B cell (primary cell): ENCODE measurements at places on chromosomes 2 and 18. TPM values are rescaled to one million over a fixed set of nuclear protein-coding genes. Genes with fewer than 3 reads are reported as not detected.

DNA sequence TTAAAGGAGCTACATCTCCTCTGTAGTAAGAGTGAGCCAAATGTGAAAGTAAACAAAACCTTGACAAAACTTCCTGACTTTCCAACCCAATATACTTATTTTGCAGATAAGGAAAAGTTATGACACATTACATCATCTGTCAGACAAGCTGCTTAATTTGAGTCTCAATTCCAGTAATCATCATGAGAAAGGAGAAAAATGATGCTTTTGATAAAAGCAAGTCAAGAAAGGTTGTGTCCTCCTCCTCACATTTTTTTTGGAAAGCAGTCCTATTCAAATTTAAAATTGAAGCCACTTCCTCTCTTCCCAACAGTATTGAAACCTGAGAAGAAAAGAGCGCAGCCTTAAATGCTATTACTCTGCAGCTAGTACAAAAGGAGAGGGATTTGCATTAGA is 519.6 kb downstream of the LRP1B start:
- no peak for DNase-seq

DNA sequence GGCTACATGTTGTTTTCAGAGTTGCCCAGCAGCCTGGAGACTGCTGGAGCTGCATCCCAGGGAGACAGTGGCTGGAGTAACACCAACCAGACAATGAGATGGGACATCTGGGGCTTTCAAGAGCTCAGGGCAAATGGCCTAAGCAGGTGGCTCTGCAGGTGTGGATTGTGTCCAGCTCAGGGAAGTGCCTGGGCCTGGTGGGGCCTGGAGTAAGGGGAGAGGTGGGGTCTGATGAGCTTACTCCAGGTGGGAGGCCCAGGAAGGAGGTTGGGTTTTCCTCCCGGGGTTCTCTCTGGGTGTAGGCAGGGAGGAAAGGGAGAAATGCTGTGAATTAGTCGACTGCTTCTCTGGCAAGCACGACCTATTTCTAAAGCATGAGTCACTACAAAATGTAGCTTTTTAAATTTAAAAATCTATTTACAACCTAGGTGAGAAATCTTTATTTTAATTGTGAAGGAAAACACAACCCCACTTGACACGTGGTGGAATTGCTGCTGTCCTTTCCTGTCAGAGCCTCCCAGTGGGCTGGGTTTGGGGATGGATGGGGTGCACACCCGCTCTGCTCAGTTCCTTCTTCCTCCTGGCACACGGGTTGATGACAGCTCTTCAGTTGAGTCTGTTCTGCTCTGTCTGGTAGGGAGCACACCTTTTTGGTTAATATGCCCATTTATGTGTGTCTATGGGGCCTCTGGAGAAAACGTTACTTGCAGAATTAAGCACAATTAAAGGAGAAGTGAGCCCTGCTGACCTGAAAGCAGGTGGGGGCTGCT is 81.6 kb downstream of the SH3RF3 start:
- DNase-seq: no peak

- peak; percentile 68 for DNase-seq
These were observed 73.9 kb upstream of the TTC27 start for GRCh38 chr2:32553829-32554432.

- peak; percentile 49 for DNase-seq
These were observed 78.2 kb downstream of the TCF4 start for GRCh38 chr18:55509631-55510324.

GRCh38 chr2:74316627-74317295 is 26.5 kb downstream of the SLC4A5 start:
- no peak for DNase-seq

DNA sequence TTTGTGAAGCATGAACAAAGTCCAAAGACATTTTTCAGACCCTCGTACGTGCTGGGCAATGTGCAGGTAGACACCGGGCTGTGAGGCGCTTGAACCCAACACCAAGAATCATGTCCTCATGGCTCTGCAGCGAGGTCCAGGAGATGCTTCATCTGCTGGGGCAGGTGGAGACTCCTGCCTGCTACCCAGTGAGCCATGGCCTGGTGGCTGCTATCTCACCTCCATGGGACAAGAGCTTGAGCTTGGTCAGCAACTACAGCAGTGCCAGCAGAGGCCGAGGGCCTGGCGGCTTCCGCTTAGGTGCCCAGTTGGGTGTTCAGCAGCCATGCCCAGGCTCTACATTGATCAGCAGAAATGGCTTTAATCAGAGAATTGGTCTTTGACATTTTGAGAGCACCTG is 281.0 kb upstream of the HS6ST1 start:
- no peak for DNase-seq

DNA sequence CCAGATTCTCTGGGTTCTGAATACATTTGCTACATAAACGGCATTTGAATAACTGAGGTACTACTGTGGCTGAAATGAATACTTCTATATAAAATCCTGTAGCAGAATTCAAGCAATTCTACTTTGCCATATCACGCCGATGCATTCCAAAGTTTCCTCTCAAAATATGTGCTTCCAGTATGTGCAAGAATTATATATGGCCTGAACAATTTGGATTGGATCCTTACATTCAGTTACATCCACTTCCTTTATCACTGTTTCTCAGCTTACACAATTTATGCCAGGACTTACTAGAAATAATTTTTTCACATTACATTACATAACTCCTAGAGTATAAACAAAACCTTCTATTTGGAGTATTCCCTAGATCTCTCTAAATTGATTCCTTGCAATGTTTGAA is 46.3 kb upstream of the STAT4 start:
- DNase-seq: no peak

DNA sequence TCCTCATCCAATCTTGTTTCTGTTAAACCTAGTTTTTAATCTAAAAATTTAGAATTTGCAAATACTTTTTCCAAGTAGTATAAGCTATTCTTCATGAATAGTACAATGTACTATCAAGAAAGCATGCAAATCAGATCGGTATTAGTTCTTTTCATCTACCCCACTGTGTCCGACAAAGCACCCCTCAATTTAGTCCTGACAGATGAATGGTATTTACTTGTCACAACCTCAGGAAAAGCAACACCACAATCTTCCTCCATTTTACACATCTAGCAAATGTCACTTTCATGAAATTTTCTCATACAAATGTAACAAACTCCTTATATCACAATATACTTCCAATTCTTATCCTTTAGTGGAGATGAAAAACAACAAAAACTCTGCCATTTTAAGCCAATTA is 163.8 kb downstream of the PDE11A start:
- DNase-seq: no peak

DNA sequence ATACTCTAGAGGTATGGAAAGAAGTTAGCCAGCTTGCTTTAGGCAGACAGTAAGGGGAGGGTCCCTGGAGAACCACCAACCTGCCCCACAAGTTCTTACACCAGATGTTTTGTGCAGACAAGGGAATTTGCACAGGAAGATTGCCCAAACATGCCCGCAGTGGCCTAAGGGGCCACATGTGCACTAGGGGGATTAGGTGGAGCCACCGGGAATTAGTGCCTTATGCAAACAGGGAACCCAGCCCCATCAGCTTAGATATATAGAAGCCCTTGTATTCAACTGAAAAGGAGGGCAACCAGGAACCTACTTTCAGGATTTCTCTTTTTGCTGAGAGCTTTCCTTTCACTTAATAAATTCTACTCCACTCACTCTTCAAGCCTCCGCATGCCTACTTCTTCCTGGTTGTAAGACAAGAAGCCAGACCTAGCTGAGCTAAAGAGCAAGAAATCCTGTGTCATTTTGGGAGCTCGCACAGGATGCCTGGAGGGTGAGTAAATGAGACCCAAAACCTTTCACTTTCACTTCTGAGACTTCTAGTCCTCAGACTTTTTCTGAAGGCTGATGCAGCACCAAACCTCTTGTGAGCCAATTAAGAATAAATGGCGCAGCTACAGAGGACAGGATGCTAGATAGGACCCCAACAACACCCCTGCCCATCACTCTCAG is 146.3 kb downstream of the GCA start:
- DNase-seq: no peak

- DNase-seq: no peak
These were observed 8.9 kb downstream of the DIS3L2 start for GRCh38 chr2:231970461-231970860.

- DNase-seq: no peak
These were observed 29.8 kb downstream of the TSPYL6 start for GRCh38 chr2:54226260-54226659.

GRCh38 chr2:232891621-232892071 is 21.6 kb downstream of the SNORC start:
- no peak for DNase-seq

- DNase-seq: no peak
These were observed 130.0 kb downstream of the FIGN start for GRCh38 chr2:163605779-163606178.

GRCh38 chr2:20509770-20510490 is 63.1 kb downstream of the RHOB start:
- no peak for DNase-seq

GRCh38 chr2:2057125-2057721 is 273.9 kb downstream of the MYT1L start:
- peak; percentile 15 for DNase-seq

- DNase-seq: no peak
These were observed 31.1 kb downstream of the SPATS2L start for GRCh38 chr2:200337621-200338020.

- DNase-seq: no peak
These were observed 6.4 kb upstream of the SFTPB start for GRCh38 chr2:85674417-85674816.

DNA sequence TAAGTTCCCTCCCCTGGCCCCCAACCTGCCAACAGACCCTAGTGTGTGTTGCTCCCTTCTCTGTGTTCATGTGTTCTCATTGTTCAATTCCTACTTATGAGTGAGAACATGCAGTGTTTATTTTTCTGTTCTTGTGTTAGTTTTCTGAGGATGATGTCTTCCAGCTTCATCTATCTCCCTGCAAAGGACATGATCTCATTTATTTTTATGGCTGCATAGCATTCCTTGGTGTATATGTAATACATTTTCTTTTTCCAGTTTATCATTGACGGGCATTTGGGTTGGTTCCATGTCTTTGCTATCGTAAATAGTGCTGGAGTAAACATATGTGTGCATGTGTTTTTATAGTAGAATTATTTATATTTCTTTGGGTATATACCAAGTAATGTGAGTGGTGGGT is 602.2 kb downstream of the DSC3 start:
- no peak for DNase-seq

GRCh38 chr2:66461664-66462500 is 27.0 kb downstream of the MEIS1 start:
- no peak for DNase-seq

DNA sequence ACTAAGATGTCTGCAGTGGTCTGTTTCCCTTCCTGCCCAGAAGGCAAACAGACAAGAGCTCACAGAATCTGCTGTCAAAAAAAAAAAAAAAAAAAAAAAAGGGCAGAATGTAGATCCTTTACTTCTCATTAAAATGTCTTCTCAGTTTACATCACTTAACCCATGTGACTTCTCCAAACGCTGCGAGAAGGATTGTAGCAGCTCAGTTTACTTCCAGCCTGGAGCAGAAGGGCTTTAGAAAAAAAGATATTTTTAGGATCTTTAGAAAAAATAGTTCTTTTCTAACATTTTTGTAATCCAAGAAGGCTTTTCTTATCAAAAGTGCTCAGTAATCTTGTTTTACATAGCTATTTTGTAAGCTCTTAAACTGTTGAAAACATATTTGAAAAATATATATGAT is 425.4 kb downstream of the CNTNAP5 start:
- no peak for DNase-seq

DNA sequence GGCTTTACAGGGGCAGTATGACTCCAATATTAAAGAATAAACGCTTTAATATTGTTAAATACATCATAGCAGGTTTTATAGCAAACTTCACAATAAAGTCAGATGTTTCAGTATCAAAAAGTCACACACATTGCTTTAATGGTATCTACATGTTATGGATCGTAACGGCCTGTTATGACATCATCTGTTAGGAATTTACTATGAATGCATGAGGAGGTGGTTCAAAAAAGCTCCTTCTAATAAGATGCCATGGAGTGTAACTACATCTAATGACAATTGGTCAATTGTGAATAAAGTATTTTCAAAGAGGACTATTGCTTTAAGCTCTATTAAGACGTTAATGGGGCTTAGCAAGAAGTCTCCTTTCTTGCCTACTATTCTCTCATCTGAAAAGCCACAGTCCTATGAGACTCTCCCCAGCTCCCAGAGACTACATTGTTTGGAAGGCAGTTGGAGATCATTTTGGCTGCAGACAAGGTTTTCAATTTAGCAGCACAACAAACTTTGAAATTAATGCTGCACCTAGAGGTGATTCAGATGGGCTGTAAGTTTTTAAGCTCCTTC is 300.7 kb upstream of the MEIS1 start:
- no peak for DNase-seq

- DNase-seq: no peak
These were observed 24.4 kb upstream of the SLC4A10 start for GRCh38 chr2:161599842-161600241.

DNA sequence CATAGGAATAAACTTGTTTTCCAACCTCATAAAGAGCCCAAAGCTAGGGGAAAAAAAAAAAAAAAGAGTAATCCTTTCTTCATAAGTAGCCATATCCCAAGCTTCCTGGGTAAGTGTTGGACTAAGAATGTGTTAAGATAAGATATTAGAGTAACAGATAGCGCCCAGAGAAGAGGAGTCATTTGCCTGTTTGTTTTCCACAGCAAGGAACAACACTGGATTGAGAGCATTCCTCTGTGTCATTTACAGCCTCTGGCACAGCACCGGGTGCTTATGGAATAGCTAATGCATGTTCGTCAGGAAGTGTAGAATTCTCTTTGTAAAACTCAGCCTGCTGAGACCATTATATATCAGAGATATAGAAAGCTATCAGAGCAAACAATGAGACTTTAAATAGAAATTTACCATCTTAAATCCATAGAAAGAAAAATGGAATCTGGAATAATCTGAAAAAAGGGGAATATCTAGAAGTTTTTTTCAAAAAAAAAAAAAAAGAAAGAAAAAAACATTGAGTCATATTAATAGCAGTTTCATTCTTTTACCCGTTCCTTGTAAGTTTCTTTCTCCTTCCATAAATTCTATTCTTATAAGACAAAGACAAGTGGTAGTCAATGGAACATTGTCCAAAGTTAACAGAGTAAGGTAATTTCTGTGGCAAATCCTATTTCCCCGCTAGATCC is 37.6 kb downstream of the LRP2 start:
- DNase-seq: no peak

Gene TUBA4B
- not detected in 2 replicates for total RNA-seq

Gene PTRHD1
- 20.2 and 20.4 TPM in 2 replicates for total RNA-seq

Gene WNT10A
- 36.6 and 44.9 TPM in 2 replicates for total RNA-seq

Gene ASB3
- 30.7 and 38.4 TPM in 2 replicates for total RNA-seq

Gene MREG
- total RNA-seq: 5.7 and 6.3 TPM in 2 replicates

Gene NAT8
- total RNA-seq: not detected in 2 replicates

Gene TCF7L1
- total RNA-seq: 0.53 and 0.67 TPM in 2 replicates

Gene G6PC2
- total RNA-seq: not detected in 2 replicates

Gene PDE1A
- total RNA-seq: not detected in 2 replicates

Gene GRB14
- not detected in 2 replicates for total RNA-seq

Gene MATN3
- not detected in 2 replicates for total RNA-seq

Gene ITGB6
- total RNA-seq: not detected in 2 replicates
